Omental fat pad (tissue), 4 donors: ENCODE measurements at places on chromosomes 3 and 15. TPM values are rescaled to one million over a fixed set of nuclear protein-coding genes. Genes with fewer than 3 reads are reported as not detected.

DNA sequence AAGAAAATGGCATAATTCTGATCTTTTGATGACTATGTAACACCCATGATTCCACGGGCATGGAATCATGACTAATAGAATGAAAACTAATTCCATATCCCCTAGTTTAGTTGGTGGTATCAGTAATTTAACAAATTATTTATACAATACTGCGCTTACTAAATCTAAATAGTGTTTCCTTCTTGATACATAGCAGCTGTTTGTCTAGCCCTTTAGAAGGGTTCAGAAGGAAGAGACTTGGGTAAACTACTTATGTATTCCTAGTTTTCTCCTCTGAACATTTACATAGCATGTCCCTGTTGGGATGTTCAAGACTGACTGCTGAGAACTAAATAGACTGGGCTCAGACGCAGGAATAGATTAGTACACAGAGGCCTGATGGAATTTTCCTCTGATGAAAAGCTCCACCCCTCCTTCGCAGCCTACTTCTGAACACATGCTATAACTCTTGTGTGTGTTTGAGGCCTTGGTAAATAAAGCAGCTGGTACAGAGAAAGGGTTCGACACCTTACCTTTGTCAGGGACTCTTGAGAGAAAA, 330.6 kb upstream of the LMCD1 start:
- DNase-seq: no peak

CLDN18 gene
- not detected for total RNA-seq

- DNase-seq: no peak
Observed at GRCh38 chr3:64457811-64458210, 230.0 kb downstream of the ADAMTS9 start.

APOD gene
- total RNA-seq: 1,161 TPM

LSG1 gene
- 34.8 TPM for total RNA-seq

GRAMD2A gene
- total RNA-seq: 0.46 TPM

NT5DC2 gene
- 50.3 TPM for total RNA-seq

DNA sequence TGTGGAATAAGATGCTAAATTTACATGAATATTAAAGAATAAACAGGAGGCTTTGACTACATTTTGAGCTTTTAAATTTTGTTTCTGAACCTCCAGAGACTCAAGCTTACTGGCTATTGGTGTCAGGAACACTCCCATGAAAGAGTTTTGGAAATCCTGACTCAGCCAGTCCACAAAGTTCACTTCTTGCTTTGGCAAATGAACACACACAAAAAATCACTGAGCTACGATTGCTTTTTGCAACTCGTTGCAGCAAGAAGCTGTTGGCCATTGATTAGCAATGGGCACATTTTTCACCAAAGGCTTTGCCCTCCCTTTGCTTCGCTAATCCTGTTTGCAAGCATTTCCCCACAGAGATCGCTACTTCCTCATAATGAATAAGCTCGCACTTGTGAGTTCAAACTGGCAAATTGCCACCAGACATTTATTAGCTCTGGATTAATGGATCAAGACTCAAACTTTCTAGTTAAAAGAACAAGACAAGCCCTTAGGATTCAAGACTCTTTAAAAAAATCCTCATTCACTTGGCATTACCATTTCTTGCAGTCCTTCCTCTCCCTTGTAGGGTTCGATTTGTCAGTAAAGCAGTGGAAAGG, 343.2 kb upstream of the ONECUT1 start:
- no peak for DNase-seq
